ENCODE measurements at places on chromosomes 2 and 18.
A peak's percentile ranks its signal among the peaks of the same experiment; 100 is the strongest.

DNA sequence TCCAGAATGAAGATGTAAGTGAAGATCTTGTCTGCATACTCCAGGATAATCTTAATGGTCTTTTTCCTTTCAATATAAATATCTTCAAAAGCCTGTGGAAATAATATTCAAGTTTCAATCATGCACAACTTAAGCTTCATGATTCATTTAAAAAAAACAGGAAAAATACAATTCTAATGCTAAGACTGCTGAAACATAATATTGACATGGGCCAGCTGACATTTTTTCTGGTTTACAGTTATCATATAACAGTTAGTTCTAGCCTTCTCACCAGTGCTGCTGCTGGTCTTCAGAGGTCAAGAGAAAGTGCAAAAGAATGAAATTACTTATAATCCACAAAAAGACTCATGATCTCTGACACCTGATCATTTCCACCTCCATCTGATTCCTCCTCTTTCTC lies 110.4 kb upstream of the SCN1A start:
- DNase-seq: no peak

GRCh38 chr18:286515-287310 lies 18.9 kb upstream of the THOC1 start:
- no peak for DNase-seq

DNA sequence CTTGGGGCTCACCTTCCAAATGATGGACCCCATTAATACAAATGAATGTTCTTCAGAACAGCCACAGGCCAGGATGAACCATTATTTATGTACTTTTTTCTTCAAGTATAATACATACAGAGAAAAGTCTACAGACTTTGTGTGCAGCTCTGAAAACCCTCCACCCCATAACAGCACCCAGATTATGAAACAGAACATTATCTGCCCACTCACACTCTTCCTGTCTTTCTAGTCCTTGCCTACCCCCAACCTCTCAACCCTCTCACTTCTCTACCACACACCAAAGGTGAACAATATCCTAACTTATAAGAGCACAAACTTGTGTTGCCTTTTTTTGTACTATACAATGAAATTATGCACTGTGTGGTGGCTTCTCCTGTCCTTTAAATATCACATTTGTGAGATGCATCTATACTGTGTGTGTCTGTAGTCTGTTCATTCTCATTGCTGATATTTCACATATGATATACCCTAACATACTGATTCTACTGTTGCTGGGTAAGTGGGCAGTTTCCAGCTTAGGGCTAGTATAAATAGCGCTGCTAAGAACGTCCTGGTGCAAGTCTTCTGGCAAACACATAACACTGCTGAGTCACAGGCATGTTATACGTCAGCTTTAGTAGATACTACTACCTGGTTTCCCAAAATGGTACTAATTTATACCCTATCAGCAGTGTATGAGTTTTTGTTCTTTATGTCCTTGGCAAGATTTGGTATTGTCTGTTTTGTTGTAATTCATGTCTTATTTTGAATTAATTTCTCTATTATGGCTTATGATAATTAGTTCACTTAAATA lies 1.0 kb upstream of the NPHP1 start:
- DNase-seq: no peak

GRCh38 chr2:75622500-75622899 lies 24.1 kb upstream of the MRPL19 start:
- no peak for DNase-seq

- DNase-seq: peak; percentile 11
These were observed 755 bp upstream of the ATP9B start for GRCh38 chr18:79068341-79068936.

All from GM12878 (cell line).